Heart left ventricle (tissue), 16 donors: ENCODE measurements at places on chromosomes 2 and 18. TPM values are rescaled to one million over a fixed set of nuclear protein-coding genes. Genes with fewer than 3 reads are reported as not detected.

Gene WDR7
- total RNA-seq: 33.6 TPM

Gene MSTN
- total RNA-seq: not detected

GRCh38 chr2:134035605-134036370 is 218.1 kb upstream of the MGAT5 start:
- DNase-seq: no peak

DNA sequence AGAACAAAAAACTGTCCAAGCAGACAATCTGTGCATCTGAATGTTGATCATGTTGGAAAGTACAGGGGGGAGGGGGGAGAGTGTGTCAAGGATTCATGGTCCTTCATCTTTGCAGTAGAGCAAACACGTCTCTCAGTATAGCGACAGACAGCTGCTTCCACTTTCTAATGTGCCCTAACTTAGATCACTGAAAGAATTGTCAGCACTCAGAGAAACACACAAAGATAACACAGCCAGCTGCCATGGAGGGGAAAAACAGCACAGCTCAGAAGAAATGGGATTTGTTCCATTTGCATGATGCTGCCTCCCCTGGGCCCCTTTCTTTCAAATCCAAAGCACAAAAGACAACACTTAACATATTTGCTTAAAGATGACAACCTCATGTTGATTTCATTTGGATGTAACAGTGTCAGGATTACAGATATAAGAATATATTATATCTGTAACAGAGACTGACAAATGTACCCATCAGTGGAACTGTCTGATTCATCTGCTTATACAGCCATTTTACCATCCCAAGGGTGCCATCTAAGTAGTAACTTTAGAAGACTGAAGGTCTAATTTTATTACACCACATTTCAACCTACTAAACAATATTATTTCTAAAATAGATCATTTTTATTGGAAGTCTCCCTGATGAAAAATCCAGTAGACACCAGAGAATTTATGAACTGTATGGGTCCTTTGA is 17.7 kb downstream of the FIGN start:
- no peak for DNase-seq

DNA sequence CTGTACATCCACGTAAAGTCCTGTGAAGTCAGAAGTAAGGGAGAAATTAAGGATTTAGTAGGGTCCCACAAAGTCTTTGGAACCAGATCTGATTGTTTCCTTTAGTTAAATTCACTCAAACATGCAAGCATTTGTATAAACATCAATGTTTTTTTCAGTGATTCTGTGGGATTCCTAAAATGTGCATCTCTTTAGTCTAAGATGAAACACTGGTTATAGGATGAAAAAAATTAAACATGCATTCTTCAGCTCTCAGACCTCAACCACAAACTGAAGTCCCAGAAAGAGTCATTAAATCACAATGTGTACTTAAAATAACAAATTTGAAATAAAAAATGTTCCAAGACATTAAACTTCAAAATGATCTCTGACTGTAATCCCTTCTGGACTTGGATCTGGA is 76.5 kb upstream of the APCDD1 start:
- DNase-seq: no peak

- no peak for DNase-seq
These were observed 71.1 kb downstream of the RFTN2 start for GRCh38 chr2:197604117-197604860.

GRCh38 chr2:239289545-239289944 is 111.3 kb downstream of the HDAC4 start:
- peak; percentile 9 for DNase-seq

- DNase-seq: no peak
These were observed 77.9 kb upstream of the ARL5A start for GRCh38 chr2:151905963-151906632.

- no peak for DNase-seq
These were observed 123.0 kb downstream of the MTX2 start for GRCh38 chr2:176392249-176392648.
